Astrocyte (in vitro differentiated cells and primary cell): ENCODE measurements at places on chromosomes 13 and 19.

DNA sequence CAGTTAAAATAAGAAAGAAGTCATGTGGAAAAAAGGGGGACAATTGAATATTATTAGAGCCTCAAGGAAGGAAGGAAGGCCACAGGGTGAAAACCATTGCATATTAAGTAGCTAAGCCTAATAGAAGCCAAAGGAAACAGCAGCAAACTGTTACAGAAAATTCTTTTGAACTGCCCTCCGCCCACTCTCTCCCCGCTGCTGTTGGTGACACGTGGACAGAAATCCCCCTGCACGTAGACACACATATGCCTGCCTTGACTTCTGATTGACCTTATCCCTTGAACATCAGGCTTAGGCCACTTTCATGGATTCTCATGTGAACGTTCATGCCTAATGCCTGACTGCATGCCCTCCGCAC, 229.1 kb downstream of the KCNRG start:
- peak; percentile 16 for DNase-seq

DNA sequence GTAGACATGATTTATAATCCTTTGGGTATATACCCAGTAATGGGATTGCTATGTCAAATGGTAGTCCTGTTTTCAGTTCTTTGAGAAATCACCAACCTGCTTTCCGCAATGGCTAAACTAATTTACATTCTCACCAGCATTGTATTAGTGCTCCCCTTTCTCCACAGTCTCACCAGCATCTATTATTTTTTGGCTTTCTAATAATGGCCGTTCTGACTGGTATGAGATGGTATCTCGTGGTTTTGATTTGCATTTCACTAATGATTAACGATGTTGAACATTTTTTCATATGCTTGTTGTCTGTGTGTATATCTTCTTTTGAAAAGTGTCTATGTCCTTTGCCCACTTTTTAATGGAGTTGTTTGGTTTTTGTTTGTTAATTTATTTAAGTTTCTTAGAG, 165.1 kb downstream of the PDS5B start:
- no peak for DNase-seq

DNA sequence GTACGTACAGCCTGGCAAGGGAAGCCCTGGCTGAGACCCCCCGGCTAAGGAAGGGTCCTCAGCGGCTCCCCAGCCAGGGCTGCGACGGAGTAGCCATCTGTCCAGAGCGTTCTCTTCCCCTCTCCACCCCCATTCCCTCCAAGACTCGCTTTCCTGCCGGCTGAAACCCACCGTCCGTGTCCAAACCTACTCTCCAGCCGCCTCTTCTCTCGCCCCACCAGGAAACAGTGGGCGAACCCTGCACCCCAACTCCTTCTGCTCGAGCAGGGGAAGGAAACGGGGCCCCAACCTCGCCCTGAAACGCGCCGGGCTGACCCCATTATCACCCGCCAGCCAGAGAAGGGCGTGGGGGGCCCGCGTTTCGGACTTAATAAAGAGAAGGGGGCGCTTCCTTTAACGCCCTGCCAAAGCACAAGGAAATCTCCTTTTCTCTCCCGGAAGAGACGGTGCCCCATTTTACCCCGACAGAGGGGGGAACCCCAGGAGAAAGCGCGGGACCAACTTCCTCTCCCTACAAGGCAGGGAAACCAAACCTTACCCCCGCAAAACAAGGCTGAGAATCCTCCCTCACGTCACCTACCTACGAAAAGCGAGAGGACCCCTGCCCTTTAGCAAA, 2.5 kb downstream of the ZC3H4 start:
- no peak for DNase-seq

- no peak for DNase-seq
Observed at GRCh38 chr19:6475321-6476108, 6.1 kb downstream of the DENND1C start.

DNA sequence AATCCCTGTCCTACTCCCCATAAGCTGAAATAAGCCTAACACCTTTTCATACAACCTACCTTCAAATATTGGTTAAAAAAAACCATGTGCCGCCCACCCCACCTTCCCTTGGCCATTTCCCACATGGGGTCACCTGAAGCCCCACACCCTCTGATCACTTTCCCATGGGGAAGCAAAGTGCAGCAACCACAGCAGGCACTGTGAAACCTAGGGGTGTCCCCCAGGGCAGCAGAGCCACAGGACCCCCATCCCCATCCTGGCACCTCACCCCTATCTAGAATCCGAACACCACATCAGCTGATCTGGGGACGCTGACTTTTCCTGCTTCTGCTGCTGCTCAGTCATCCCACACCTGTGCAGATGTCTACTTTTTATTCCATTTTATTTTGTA, 19.9 kb downstream of the CEACAM21 start:
- no peak for DNase-seq

DNA sequence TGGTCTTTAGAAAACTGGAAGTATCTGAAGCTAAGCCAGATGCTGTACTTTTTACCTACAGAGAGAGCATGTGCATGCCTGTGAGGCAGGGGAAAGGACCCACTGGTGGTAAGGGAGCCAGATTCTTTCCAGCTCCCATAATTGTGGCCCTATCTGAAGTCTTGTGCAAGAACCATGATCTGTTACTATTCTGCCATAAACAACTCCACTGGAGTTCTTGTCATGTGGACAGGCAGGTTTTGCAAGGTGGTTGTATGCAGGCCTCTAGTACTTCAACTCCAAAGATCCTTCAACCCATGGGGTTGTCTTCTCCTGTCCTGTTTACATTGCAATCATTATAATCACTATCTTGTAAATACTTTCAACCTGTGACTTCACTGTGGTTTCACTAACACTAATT, 14.1 kb downstream of the PROSER1 start:
- DNase-seq = no peak
